NCI-H345 (cell line): ENCODE measurements at places on chromosomes 4 and X.

DNA sequence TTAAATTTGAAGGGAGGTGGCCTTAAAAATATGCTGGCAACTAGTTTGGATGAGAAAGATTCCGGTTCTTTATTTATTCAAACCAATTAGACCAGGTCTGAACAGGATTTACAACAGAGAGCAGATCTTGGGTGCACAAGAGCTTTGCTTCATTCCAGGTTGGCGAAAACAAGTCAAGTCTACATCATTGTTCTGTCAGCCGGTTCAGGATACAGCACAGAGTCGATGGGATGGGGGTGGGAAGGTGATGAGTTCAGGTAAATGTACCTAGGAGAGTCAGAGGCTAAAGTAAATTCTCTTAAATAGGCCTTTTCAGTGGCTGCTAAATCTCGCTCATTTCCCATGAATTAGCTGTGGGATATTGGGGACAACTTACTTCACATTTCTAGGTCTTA is 882 bp upstream of the STIM2 start:
- no peak for DNase-seq

DNA sequence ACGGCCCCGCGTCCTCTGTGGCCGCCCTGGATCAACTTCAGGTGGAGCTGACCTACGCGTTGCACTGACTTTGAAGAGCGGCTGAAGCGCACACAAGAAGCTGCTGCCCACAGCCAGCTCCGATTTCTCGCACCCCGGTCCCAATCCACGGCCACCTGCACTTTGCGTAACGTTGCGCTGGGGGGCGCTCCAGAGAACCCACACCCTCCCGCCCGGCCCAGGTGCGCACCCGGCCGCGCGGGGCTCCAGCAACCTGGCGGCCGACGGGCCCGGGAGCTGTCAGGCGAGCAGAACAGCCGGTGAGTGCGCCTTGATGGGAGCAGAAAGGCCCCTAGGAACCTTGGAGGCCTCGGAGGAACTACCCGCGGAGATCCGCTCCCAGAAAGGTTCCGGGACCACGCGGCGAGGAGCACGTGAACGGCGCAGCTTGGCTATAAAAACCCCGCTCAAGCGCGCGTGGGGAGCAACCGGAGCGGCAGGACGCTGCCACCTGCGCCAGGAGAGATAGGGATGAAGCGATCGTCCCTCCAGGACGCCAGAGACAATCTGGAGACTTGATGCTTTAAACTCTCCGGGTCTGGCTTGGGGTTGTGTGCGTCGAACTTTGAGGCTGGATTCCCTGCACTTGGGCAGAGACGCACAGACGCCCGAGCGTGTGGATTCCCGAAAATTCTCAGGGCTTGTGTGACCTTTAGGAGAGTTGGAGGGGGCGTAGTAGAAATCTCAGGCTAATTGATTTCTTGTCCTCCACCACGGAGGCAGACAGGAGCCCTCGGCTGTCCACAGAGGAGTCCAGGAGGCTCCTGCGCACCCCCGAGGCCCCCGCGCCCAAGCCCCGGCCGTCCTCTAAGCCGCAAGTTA is 591 bp upstream of the NWD2 start:
- DNase-seq = peak; percentile 43

- DNase-seq = no peak
Measured at GRCh38 chrX:45824471-45824870, 623.8 kb upstream of the DIPK2B start.

- no peak for DNase-seq
Measured at GRCh38 chr4:134089885-134090284, 111.7 kb downstream of the PABPC4L start.

DNA sequence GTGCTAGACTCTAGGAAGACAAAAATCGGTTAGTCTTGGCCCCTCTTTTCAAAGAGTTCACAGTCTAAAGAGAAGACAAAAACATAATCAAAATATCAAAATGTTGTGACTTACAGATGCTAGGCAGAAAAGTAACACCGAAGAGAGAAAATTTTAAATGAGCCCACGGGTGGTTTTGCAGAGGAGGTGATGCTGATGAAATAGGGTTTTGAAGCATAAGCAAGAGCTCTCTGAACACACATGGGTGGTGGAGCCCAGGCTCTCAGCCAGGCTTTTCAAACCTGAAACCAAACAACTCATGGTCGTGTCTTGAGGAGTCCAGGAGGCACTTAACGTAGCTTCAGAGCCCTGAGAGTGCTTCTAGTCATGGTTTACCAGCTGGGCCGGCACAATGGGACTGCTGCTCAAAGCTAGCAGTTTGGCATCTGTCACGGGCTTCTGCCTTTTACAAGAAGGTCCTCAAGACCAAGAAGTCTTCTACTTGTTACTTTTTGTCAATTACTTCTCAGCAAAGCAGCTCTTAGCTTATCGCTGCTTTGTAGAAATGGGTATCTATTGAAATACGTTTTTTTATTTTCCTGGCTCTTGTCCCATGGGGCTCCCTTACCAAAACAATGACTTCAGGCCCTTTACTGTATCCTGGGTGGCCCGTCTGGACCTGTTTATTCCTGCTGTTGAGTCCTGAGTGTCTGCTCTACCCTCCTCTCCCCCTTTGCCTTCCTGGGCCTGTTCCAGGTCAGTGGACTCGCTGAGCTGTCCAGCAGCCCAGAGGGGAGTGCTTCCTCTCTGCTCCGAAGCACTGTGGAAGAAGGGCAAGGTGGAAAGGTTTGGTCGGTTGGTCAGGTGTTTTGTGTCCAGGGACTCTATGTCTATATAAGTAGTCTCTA is 69.5 kb downstream of the TNIP2 start:
- DNase-seq = no peak

- no peak for DNase-seq
Measured at GRCh38 chr4:53622739-53623151, 31.5 kb upstream of the LNX1 start.

DNA sequence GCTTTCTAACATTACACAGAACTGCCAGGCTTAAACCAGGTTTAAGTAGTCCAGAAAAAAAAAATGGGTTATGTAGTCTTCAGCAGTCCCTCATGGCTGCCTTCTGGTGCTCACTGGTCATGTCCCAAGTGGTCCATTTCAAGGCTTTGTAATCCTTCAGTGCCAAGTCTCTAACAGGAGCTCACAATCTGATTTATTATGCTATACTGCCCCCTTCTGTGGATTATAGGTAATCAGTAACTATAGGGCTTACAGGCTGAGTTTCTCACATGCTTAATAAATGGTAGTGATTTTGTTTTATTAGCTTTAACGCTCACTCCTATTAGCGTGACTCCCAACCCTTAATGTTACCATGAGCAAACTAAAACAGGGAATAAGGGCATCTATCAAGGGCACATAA is 92.5 kb upstream of the EDA2R start:
- no peak for DNase-seq

GRCh38 chr4:145178740-145179280 is 1.6 kb downstream of the OTUD4 start:
- DNase-seq = no peak

- no peak for DNase-seq
Measured at GRCh38 chrX:71070531-71070930, 2.4 kb upstream of the SNX12 start.
